ENCODE measurements at places on chromosomes 13 and 19.

DNA sequence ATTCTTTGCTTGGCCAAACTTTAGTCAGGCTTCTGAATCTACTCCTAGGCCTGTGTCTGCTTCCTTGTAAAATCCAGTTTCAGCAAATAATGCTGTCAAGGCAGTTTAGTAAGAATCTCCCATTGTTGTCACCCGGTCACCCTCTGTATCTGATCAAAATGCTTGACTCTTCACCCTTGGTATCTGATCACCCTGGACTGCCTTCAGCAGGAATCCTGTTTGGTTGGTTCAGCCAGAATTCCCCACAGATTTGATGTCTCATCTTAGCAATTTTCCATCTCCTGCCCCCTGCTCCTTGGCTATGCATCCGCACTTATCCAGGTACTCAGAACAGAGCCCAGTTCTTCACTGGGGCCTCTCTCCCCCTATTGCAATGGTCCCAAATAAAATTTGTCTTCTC is 172.4 kb upstream of the UBL3 start:
- DNase-seq = no peak

DNA sequence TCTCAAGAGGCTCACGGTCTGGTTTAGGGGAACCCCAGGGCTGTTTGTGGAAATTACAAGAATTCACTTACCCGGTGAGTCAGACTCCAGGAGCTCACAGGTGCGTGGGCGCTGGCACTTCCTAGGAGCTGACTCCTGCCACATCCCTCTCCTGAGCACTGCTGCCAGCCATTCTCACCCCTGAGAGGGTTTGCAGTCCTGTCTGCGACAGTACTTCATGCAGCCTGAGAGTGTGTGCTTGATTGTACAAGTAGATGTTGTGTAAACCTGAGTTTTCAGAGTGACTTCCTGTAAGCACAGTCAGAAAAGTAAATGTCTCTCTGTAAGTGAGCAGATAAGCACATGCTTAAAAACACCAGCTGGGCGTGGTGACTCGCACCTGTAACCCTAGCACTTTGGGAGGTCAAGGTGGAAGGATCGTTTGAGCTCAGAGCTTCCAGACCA is 8.1 kb downstream of the MRPL4 start:
- no peak for DNase-seq

DNA sequence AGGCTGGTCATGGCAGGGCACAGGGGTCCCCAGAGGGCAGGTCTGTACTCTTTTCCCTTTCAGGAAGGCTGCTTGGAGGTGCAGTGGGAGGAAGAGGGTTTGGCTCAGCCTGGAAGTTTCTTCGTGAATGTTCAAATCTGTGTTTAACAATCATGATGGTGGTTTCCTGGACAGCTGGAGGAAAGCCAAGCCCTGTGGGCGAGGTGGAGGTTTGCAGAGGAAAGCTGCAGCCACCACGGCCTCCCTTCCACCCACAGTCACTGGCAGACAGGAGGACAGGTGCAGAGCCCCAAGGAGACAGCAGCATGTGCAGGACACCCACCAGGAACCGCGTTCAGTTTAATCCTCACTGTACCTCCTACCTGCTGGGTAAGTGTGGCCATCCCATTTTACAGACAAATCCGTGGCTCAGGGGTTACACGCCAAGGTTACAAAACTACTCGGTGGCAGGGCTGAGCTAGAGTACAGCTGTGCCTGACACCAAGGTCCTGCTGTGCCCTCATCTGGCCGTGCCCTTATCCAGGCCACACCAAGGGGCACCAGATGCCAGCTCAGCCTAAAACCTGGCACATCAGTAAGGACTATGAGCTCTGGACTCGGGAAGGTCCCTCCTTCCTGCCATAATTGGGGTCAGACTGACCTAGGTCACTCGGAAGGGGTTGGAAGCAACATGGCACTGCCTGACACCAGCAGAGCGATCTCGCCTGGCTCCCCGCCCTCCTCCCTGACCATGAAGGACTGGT is 34.1 kb downstream of the SUGP2 start:
- no peak for DNase-seq

- DNase-seq = no peak
These were observed 61.2 kb upstream of the MIR17HG start for GRCh38 chr13:91286317-91286716.

GRCh38 chr13:71772361-71772760 is 94.6 kb downstream of the DACH1 start:
- DNase-seq = no peak

DNA sequence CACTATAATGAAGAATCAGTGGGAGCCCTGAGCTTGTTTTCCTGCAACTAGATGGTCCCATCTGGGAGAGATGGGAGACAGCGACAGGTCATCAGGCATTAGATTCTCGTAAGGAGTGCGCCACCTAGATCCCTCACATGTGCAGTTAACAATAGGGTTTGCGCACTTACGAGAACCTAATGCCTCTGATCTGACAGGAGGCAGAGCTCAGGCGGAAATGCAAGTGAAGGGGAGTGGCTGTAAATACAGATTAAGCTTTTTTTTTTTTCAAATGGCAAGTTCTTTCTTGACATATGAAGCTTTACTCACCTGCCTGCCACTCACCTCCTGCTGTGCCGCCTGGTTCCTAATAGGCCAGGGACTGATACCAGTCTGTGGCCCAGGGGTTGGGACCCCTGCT is 14.4 kb downstream of the CDC16 start:
- no peak for DNase-seq

DNA sequence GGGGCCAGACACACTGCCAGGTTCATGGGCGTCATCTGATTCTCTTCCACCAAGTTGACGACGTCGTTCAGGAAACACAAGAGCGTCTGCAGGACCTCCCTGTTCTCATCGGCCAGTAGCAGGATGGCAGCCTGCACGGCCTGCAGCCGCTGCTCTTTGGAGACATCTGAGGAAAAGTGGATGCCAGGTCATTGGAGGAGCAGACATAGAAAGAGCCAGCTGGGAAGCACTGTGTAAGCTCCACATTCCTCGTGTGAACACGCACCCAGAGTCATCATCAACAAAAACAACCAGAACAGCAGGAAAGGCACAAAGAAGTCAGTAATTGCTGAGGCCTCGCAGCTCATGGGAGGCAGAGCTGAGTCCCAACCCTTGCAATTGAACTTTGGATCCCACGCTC is 96.5 kb downstream of the KL start:
- no peak for DNase-seq

DNA sequence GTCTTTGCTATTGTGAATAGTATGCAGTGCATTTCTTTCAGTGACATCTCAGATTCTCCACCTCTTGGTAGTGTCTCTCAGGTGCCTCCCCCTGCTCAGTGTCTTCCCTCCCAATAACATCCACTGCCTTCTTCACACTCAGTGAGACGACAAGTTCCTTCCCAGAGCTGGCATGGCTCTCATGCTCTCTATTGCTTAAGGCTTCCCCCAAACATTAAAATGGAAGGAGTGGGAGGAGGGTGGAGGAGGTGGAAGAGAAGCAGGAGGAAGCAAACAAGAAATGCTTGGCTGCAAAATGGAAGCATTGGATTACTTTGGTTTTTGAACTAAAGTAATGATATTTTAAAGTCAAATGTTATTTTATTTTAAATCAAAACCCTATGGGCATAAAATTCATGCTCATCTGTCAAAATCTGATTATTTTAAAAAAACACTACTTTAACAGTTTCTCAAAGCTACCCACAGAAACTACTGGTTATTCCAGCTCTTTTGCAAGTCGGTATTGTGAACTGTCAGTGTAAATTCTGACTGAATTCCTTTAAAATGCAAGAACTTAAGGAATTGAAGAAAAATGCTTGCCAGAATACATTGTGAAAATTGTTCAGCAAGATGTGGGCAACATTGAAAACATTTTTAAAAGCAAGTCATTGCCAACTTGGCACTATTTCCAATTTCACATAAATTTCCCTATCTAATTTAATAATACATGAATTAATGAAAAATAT is 727.6 kb upstream of the ARGLU1 start:
- no peak for DNase-seq

- no peak for DNase-seq
These were observed 53.6 kb downstream of the SMARCA4 start for GRCh38 chr19:11014403-11014911.

DNA sequence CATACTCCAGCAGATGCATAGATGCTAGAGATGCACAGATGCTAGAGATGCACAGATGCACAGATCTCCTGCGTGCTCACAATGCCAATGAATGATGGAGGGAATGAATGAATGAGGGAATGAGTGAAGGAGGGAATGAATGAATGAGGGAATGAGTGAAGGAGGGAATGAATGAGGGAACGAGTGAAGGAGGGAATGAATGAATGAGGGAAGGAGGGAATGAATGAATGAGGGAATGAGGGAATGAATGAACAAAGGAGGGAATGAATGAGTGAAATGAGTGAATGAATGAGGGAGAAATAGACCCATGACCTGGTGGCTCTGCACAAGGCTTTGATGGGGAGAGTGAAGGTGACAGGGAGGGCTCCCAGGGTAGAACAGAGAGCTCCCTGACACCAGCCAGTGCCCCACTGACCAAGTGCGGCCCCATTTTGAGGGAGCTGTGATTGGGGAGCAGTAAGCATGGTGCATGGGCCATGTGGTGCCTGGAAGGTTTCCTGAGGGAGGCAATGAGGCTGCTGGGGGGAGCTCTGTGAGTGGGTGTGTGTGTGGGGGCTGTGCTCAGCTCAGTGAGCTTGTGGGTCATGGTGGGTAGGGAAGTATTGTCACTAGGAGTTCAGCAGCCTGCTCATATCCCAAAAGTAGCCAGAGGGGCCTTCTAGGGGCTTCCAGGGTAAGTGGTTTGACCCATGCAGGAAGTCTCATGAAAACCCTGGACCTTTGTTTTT is 12.7 kb downstream of the SLC27A1 start:
- DNase-seq = no peak

- no peak for DNase-seq
These were observed 5.3 kb upstream of the F2RL3 start for GRCh38 chr19:16883522-16883921.

DNA sequence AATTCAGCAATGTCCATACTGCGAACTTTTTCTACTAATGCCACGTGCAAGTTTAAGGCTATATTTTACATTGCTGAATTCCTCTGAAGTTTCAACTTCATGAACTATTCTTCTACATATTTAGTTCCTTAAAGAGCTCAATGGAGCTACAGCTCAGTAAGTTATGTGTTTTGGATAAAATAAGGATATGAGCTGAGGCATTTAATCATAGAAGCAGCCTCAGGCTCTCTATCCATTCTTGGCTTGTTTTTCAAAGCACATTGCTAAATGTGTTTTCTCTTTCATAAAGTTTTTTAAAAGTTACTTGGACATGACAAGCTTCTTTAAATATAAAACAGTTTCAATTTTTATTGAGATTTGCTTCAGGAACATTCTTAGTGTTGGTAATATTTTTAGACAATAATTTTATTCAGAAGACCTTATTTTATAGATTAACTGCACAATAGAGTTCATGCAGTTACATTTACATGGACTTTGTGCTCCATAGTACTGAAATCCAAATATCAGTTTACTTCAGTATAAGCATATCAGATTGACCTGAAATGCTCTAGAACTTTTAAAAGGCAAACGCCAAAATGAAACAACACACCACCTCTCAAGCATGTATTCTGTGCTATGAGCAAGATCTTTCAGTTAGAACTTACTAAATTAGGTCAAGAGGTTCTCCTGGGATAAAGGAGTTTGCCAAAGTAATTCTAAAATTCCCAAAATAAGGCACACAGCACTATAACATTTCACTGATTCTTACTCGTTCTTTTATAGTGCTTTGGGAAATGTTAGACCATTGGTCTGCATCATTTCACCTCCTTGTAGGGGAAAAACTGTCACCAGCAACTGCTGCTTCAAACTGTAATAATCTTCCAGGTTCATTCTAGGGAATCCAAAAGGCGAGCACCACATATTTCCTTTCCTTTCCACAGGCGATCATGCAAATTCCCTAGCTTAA is 275.5 kb downstream of the ENOX1 start:
- no peak for DNase-seq

DNA sequence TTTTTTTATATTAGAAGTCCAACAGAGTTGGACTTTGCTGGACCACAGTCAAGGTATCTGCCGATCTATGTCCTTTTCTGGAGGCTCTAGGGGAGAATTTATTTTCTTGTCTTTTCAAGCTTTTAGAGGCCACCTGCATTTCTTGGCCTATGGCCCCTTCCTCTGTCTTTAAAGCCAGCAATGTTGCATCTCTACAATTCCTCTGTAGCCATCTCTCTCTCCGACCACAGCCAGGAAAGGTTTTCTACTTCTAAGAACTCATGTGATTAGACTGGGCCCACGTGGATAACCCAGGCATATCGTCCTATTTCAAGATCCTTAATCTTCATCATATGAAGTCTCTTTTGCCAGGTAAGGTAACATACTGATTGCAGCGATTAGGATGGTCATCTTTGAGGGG is 43.5 kb upstream of the RGCC start:
- DNase-seq = no peak

DNA sequence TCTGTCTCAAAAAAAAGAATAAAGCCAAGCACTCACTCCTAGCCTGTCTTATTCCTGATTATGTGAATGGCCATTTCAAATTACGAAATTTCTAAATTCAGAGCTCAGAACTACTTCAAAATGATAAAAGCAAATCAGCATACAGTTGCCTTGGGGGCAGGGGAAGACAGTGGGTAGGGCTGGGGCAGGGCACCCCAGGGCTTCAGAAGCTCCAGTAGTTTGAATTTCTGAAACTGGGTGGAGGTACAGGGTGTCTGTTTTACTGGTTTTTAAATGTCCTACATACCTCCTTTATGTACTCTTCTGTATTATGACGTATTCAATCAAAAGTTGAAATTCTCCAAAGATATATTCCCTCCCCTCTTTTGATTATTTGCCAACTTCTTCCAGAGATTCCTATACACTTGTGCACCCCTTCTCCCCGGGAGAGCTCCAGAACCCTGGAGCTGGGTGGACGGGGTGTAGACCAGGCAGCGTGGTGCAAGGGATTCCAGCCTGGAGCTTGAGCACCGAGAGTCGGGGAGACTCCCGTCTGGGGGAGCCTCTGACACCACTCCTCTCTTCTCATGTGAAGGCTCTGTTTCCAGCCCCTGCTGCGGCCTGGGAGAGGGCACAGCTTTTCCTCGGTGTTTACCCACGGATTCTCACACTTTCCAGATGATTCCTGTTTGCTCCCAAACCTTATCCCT is 84.7 kb upstream of the GPR183 start:
- DNase-seq = no peak

DNA sequence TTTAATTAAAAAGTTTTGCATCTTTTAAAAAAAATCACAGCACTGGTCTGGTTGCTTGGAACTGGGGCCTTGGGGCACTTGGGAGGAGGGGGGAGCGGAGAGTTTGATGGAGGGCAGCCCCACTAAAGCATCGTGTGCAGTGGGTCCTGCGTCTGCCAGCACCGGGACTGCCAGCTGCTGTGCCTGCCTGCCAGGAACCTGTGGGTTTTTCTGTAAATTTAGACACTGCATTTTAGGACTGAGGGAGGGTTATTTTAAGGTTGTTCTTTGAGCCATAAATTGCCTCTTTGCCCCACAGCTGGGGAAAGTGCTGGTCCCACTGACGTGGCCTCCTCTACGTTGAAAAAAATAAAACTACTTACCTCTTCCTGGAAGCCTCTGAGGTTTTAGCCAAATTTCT is 2.9 kb downstream of the KLF2 start:
- no peak for DNase-seq

GRCh38 chr13:97749174-97749573 is 204.3 kb upstream of the IPO5 start:
- no peak for DNase-seq
